SIG-M5 (cell line): ENCODE measurements at places on chromosomes 6 and 20.

- DNase-seq = no peak
These were observed 208.7 kb downstream of the ALDH8A1 start for GRCh38 chr6:134741200-134741536.

DNA sequence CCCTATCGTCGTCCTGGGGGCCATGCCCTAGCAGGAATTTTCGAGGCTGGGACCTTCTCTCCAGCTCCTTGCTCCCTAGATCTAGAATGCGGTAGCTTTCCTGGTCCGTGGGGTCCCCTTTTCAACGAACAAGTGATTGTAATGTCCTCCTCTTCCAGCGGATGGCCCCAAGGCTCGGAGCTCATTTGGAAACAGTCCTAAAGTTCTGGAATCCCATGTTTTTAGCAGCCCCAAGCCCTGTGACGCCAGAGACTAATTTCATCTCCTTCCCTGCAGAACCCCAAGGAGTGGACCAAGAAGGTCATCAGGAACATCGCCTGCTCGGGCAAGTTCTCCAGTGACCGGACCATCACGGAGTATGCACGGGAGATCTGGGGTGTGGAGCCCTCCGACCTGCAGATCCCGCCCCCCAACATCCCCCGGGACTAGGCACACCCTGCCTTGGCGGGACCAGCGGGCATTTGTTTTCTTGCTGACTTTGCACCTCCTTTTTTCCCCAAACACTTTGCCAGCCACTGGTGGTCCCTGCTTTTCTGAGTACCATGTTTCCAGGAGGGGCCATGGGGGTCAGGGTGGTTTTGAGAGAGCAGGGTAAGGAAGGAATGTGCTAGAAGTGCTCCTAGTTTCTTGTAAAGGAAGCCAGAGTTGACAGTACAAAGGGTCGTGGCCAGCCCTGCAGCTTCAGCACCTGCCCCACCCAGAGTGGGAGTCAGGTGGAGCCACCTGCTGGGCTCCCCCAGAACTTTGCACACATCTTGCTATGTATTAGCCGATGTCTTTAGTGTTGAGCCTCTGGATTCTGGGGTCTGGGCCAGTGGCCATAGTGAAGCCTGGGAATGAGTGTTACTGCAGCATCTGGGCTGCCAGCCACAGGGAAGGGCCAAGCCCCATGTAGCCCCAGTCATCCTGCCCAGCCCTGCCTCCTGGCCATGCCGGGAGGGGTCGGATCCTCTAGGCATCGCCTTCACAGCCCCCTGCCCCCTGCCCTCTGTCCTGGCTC is 48.5 kb downstream of the PYGB start:
- DNase-seq = no peak

DNA sequence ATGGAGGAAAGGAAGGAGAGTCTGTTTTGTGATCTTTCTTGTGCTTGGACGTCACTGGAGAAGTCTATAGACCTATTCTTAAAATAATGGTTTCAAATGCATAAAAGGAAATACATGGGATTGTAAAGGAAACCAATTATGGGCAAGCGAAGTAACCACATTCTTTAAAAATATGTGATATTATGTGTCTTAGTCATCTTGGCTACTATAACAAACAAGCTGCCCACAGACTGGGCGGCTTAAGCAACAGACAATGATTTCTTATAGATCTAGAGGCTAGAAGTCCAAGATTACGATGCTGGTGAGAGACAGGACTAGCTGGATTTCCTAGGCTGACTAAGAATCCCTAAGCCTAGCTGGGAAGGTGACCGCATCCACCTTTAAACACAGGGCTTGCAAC is 49.4 kb upstream of the CD83 start:
- DNase-seq = no peak

DNA sequence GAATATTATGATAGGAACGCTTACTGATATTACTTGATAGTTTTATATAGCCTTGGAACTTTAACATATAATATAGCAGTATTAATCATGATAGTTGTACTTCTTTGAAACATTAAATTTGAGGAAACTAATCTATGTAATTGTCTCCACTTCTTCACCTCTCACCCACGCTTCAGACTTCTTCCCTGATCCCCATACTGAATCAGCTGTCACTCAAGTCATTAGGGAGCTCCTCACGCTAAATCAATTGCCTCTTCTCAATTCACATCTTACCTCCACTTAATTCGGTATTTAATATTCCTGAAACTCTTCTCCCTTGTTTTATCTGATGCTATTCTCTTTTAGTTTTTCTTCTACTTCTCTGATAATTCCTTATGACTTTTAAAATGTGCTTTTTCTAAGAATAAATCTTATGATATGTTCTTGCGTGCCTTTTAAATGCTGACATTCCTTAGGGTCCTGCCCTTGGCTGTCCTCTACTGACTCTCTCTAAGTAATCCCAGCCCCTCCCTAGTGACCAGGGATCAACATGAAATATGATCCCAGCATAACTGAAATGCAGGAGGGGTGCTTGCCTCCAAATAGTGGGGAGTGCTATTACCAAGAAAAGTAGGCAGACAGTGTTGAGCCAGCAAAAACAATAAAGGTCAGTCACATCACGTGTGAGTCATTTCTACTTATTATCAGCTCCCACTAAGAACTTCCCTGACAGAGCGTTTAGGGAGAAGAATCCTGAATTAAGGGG is 9.9 kb downstream of the ANKRD66 start:
- no peak for DNase-seq

DNA sequence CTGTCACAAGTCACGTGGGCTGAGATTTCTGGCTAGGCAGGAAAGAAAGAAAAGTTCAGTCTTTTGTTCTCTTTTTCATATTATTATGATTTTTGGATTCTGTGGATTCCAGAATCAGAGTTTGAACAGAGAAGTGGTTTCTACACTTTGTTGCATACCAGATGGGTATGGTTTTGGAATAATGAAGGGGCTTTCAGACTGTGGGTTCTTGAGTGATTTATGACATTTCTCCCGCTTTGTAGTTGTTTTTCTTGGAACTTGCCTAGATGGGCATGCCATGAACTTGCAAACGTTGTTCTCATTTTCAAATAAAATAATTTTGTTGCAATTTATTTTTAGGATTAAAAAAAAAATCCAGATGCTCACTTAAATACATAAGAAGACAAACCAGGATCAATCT is 34.4 kb downstream of the CBFA2T2 start:
- DNase-seq = no peak

DNA sequence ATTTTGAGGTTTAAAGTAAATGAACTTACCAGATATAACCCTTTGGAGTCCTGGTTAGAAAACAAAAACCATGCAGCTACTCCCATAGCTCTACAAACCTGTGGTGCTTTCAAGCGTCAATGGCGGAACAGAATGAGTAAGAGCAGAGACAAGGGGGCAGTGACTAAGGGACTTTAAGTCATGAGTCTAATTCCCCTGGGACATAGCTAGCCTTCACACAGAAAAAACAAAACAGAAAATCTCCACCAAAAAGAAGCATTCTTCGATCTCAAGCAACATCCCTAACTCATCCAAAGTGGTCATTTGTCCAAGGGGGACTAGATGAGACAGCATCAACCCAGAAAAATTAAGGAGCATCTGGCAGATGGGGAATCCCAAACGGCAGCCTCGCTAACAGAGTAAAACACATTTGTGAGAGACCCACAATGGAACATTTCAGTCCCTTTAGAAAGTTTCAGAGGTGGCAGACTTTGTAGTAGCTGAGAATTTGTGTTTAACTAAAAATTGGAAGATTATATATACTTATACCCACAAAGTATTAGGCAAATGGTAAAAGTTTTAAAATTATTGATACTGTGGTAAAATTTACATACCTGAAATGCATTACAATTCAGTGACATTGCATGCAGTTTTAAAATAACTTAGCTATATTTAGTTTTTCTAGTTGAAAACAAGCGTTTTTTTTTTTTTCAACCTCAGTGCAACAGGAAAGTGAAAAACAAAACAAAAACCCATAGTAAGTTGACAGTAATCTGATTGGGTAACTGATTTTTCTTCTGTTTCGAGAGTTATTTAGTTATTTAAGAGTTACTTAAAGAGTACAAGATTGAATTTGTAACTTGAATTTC is 67.5 kb downstream of the KCNQ5 start:
- no peak for DNase-seq

GRCh38 chr20:44475694-44476560 is at the start of gene TTPAL:
TTPAL (plus strand) TSS chr20:44475874; CDS start chr20:44480000, 4,126 bp downstream.
- DNase-seq = no peak

DNA sequence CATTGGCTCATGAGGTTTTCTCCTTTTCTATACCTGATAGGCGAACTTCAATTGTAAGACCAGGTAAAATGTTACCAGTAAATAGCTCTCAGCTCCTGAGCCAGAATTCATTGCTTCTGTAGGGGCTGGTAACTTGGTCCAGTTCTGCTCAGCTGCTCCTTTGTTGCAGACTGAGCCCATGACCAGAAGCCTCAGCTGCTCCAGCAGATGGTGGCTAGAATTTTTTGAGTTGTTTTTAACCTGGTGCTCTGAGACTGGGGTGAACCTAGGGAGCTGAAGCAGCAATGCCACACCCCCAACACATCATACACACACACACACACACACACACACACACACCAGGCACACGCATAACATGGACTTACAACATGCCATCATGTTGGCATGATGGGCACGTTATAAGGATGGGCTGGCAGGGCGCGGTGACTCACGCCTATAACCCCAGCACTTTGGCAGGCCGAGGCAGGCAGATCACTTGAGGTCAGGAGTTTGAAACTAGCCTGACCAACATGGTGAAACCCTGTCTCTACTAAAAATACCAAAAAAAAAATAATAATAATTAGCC is 103.1 kb downstream of the QRSL1 start:
- no peak for DNase-seq

DNA sequence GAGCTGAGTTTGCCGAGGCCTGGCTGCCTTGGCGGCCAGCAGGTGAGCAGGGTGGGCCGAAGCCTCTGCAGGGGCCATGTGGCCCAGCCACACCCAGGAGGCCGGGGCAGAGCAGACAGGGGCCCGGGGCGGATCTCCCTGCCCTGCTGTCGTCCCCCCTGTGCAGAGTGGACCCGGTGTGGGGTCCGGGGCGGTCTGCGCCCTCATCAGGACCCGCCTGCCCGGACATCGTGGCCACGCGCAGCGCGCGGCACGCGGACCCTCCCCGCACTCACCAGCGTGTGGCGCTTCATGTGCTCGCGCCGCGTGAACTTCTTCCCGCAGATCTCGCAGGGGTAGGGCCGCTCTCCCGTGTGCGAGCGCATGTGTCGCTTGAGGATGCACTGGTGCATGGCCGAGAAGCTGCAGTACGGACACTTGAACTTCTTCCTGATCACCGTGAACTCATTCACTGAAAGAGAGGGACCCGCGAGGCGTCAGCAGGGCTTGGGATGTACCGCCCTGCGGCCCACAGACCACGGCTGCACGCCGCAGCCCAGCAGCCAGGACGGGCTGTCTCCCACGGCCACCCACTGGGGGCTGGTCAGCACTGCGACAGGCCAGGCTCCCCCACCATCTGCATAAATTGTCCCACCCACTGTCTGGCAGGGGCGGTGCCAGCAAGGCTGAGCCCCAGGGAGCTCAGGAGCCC is 13.0 kb downstream of the SLC2A4RG start:
- no peak for DNase-seq

- no peak for DNase-seq
These were observed 66.8 kb upstream of the RPS6KA2 start for GRCh38 chr6:166693880-166694279.

GRCh38 chr6:3402310-3403237 is 54.3 kb downstream of the SLC22A23 start:
- DNase-seq = no peak

DNA sequence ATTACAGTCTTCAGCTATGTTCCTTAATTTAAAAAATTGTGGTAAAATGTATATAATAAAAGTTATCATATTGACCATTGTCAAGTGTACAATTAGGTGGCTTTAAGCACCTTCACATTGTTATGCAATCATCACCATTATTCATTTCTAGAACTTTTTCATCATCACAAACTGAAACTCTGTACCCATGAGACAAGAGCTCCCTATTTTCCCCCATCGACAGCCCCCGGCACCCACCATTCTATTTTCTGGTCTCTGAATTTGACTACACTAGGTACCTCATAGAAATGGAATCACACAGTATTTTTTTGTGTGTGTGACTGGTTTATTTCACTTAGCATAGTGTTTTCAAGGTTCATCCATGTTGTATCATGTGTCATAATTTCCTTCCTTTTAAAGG is 39.7 kb upstream of the FYN start:
- no peak for DNase-seq

DNA sequence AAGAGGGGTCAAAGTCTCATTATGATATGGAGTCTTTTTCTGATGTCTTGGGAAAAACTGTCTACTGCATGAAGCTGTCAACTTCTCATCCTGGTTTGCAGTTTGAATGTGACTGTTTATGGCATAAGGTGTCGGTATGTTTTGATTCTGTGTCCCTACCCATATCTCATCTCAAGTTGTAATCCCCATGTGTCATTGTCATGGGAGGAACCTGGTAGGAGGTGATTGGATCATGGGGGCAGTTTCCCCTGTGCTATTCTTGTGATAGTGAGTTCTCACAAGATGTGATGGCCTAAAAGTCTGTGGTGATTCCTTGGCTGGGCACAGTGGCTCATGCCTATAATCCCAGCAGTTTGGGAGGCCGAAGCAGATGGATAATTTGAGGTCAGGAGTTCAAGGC is 47.6 kb downstream of the MRAP2 start:
- DNase-seq = no peak

- DNase-seq = no peak
These were observed 134.0 kb downstream of the PDE7B start for GRCh38 chr6:135985471-135985870.

- DNase-seq = no peak
These were observed 120.2 kb downstream of the MYB start for GRCh38 chr6:135301304-135301703.

GRCh38 chr20:51467956-51468626 is 74.4 kb downstream of the NFATC2 start:
- no peak for DNase-seq

GRCh38 chr20:63703976-63704748 is 3.6 kb downstream of the ARFRP1 start:
- no peak for DNase-seq

GRCh38 chr6:138226700-138227315 is 8.5 kb upstream of the PBOV1 start:
- DNase-seq = no peak

DNA sequence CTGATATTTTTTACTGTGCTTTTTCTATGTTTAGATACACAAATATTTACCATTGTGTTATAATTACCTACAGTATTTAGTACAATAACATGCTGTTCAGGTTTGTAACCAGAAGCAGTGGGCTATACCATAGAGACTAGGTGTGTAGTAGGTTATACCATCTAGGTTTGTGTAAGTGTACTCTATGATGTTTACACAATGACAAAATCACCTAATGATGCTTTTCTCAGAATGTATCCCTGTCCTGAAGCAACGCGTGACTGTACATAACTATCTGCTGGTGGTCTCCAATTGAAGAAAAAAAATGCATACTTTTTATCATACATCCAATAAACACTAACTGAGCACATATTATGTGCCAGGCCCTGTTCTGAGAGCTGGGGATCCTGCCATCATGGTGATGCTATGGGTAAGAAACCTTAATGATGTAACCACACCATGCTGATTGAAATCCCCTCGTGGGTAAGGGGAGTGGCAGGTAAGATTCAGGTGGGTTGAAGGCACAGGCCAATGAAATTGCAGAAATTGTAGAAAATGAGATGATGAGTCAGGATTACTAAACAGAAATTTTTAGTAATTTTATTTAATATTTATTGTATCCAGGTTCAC is 76.8 kb downstream of the FYN start:
- no peak for DNase-seq

- DNase-seq = no peak
These were observed 711.1 kb upstream of the NRSN1 start for GRCh38 chr6:23414922-23415321.

- no peak for DNase-seq
These were observed 108.9 kb downstream of the SNX5 start for GRCh38 chr20:17859616-17860232.
